ENCODE measurements at places on chromosomes 4 and X.

DNA sequence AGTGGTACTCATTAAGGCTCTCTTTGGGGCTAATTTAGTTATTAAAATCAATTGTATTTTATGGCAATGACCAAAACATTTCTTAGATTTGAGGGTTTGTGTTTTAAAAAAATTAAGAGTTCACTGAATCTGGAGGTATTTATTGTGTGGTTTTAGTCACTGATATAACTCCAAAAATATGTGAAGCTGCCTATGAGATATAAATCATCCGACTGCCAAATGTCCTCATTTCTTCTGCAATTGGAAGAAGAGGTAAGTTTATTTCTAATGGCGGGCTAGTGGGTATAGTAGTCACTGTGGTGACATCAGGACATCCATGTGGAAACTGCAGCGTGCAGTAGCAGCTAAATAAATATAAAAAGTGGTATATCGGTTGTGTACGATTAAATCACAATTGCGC, 205.5 kb downstream of the MID1 start:
- DNase-seq: no peak

DNA sequence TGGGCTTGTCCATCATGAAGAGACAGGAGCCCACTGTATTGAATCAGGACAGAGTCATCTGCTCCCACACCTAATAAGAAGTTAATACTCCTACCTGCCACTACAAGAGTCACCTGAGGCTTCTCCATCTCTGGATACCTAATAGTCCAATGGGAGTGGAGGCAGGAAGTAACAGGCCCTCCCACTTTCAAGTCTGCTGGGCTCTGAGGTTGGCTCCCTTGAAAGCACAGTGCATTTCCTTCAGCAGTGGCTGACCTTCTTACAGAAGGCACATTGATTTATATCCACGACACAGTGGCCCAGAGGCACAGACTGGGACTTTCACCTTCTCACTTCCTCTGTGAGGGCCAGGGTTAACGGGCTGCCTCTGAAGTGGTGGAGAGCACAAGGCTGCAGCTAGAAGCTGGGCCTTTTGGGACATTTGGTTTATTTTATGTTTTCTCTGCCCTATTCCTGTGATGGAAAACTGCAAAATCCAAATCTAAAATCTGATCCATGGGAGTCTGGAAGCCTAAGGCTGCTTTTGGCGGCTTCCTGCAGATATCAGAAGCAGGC, 38.1 kb downstream of the FRG2 start:
- DNase-seq: no peak

GRCh38 chr4:82033862-82034261, 339.9 kb downstream of the HNRNPD start:
- no peak for DNase-seq

- no peak for DNase-seq
These were observed 24.0 kb upstream of the RPL34 start for GRCh38 chr4:108596344-108596743.

DNA sequence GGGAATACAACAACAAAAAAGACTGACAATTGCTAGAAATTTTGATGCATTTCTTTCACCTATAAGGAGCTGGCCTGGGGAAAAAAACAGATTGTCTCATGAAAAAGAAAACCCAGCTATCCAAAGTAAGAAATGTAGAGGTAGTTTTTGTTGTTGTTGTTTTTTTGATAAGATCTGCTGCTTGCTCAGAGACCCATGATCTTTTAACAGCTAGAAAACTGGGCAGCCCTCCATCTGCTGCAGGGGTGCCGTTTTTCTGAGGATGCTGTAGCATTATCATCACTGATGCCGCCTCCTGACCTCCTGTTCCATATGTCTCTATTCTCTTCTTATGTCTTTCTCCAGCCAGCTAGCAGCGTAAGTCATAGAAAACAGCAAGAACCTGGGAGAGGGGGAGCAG, 98.3 kb downstream of the BMPR1B start:
- DNase-seq: no peak

GRCh38 chr4:72522440-72522839, 46.6 kb downstream of the ADAMTS3 start:
- DNase-seq: no peak

DNA sequence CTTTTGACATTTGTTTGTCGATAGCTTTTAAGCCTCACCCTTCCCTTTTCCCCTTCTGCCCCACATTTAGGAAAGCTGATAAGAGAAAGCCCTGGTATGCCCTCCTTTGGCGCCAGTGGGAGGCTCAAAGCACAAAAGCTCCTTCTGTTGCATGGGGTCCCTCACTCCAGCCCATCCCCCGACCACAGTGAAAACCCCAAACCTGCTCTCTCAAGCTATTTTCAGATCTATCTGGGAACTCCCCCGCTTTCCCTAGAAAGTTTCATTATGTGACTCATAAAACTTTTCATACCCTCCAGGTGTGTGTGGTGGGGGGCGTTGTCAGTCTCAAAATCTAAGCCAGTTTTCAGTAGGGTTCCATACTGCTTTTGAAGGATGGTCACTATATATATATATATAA, 259.0 kb upstream of the PCDH7 start:
- no peak for DNase-seq

DNA sequence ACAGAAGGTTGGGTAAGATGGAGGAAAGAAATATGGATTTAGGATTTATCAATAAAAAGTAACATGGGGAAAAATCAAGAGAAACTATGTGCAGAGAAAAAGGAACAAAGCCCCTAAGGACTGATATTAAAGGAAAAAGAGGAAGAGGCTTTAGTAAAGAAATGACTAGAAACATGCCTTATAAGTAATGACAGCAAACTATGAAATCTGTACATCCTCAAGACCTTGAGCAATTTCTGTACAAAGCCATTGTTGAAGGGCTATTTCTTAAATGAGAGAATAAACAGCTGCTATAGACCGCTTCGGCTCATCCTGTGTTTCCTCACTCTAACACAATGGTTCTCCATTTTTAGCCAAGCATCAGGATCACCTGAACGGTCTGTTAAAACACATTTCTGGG, 180.3 kb upstream of the ATOH1 start:
- no peak for DNase-seq

GRCh38 chr4:77127837-77128621, 29.0 kb upstream of the CCNG2 start:
- no peak for DNase-seq

DNA sequence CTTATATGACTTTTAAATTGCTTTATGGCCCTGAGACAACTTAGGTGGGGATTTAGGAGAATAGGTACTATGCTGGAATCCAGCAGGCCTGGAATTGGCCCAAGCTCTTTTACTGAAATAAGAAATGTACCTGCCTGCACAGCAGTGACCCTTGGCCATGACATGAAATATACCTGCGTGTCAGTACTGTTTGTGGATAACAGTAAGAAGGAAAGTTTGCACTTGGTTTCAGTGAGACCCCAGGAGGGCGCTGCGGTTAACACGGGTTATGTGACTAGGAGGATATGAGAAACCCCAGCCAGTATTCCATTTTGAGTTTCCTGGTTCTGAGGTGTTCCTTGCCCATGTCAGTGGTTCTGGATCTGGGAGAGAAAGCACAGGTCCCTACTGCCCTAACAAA, 5.3 kb downstream of the MTM1 start:
- no peak for DNase-seq

DNA sequence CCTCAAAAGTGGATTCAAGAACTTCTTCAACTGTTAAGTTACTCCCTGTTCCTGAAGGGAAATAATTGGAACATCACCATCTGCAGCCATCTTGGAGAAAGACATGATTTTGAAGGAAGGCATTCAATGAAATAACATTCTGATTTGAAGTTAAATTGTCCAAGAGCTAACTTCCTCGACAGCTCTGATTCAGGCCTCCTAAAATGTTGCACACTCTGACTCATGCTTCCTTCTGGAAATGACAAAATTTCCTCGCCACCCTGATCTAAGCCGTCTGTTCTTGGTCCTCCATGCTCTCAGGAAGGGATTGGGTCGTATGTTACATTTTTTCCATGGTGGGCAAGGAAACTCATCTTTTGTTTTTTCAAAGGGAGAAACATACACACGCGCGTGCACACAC, 496.9 kb upstream of the DIPK2B start:
- DNase-seq: no peak

DNA sequence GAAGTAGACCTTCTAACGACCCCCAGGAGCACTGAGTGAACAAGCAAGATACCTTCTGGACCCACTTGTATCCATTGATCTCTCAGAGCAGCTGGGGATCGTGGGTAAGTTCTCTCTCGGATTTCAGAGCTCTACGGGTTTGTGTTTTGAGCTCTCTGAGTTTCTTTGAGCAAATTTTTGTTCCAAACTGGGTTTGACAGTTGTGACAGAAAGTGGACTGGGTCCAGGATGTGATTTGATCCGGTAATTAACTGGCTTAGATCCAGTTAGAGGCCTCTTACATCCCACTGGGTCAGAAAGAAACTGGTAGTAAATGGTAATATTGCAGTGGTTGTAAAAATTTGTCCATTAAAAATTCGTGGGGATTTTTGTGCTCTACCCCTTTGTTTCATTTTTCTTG, 459.2 kb downstream of the INPP4B start:
- DNase-seq: no peak

DNA sequence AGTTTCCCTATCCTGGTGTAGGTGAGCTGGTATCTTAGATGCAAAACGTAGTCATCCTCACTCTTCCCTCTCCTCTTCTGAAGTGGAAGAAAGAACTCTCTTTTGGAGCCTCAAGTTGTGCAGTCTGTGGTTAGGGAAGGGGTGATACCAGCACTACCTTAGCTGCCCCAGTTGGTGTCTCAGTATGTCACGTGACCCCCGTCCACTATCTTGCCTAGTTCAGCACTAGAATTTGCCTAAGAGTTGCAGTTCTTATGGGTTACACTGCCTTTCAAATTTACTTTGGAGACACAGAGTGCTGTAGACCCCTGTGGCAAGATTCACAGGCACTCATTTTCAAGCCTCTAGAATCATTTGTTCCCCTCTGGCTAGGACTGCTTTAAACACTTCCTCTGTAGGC, 322.8 kb upstream of the EDA2R start:
- DNase-seq: no peak

DNA sequence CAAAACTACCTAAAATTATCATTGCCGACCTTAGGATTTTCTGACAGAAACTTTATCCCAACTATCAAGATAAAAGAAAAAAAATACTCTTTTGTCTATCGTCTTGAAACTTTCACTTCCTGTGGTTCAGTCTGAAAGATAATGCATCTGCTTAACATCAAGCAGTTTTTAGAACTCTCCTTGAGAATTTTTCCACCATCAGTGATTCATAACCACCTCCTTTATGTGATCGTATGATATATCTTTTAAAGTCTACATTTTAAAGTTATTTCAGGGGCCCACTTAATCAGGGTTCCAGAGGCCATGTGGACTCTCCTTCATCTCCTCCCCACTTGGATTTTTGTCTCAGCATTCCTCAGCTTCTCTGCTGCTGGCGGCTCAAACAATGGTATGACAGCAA, 272.8 kb upstream of the TENM3 start:
- DNase-seq: no peak

DNA sequence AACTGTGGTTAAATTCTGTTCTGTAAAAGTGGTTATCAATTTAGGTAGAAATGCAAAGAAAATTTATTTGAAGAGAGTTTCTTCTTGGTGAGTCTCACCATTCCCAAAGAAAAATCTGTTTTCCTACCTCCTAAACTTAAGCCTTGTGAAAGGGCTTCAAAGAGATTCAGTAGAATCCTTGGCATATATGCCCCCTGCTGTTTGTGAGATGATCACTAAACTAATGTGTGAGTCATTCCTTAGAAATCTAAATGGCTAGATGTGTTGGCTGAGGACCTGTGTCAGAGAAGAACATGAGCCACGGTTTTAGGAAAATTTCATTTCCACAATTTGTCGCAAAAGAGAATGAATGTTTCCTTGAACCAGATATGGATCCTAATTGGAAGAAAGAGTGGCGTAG, 260.9 kb downstream of the SLC7A11 start:
- no peak for DNase-seq

DNA sequence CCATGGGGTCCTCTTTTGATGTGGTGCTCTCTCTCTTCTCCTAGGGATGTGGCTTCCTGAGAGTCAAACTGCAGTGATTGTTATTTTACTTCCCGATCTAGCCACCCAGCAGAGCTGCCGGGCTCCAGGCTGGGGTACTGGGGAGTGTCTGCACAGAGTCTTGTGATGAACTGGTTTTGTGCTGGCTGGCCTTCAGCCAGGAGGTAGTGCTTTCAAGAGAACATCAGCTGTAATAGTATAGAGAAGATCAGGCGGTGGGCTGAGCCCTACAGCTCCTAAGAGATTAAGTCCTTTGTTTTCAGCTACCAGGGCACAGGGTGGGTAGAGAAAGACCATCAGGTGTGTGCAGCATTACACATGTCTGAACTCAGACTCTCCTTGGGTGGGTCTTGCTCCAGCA, 59.0 kb upstream of the AGTR2 start:
- DNase-seq: no peak

DNA sequence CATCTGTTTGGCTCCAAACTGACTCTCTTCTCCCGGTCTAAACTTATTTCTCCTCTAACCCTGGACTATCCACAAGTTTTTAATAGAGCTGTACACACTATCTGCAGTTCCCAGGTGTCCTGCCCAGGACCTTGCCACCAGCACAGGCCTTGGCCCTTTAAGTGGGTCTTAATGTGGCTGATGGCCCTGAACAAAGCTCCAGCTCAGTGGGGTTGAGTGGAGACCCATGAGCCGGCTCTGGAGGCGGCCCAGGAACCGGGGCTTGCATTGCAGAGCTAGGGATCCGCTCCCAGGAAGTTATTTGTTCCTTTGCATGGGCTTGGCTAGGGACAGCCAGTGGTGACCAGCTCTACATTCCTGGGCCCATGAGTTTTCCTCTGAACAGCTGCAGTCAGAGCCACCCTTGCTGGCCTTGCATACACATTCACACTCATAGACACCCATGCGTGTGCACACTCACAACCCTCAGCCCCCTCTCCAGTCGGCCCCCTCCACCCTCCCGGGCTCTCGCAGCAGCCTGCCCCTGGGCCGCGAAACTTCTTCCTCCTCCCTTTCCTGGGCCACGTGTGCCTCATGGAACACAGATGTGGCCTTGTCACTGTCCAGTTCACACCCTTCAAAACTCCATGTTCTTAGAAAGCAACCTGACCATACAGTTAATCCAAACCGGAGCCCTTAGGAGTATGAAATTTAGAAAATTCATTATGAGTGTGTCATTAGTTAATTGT, 58.2 kb downstream of the GPR143 start:
- no peak for DNase-seq

GRCh38 chr4:148261848-148262247, 180.4 kb downstream of the NR3C2 start:
- DNase-seq: no peak

- no peak for DNase-seq
These were observed 149.7 kb downstream of the RRAGB start for GRCh38 chrX:55867181-55867651.

DNA sequence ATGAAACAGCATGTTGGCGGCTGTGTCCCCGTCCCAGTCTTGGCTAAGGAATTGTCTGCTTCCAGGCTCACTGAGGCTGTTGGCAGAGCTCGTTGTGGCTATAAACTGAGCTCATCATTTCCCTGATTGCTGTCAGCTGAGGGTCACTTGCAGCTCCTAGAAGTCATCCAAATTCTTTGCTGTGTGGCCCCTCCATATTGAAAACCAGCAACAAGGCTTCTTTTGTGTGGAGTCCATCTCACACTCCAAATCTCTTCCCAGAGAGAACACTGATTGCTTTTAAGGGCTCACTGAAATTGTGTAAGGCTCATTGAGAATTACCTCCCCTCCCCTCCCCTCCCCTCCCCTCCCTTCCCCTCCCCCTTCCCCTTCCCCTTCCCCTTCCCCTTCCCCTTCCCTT, 23.3 kb downstream of the TBC1D14 start:
- DNase-seq: no peak
